ENCODE measurements at places on chromosomes 12 and 14.

GRCh38 chr12:12107678-12108077 lies 36.9 kb downstream of the BCL2L14 start:
- DNase-seq = no peak

GRCh38 chr14:86003998-86004397 lies 474.1 kb downstream of the FLRT2 start:
- DNase-seq = no peak

DNA sequence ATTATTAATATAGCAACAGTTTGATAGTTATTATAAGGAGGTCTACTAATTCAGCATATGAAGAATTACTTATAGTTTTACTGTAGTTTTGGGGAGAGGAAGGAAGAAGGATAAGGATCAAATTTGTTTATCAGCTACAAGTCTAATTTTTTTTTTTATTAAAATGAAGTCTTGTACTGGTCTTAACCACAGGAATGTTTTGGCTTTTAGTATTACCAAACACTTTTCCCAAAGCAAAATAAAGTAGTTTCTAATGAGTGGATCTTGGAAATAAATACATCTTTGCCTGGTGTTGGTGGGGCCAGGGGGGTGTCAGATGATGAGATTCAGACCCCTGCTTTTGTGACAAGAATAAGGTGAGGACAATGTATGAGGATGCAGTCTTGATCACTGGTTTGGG lies 57.2 kb upstream of the ZDHHC17 start:
- DNase-seq = no peak

- DNase-seq = no peak
Measured at GRCh38 chr14:75794615-75795038, 133.6 kb downstream of the TTLL5 start.

GRCh38 chr12:116707751-116708150 lies 30.1 kb downstream of the SPRING1 start:
- DNase-seq = no peak

DNA sequence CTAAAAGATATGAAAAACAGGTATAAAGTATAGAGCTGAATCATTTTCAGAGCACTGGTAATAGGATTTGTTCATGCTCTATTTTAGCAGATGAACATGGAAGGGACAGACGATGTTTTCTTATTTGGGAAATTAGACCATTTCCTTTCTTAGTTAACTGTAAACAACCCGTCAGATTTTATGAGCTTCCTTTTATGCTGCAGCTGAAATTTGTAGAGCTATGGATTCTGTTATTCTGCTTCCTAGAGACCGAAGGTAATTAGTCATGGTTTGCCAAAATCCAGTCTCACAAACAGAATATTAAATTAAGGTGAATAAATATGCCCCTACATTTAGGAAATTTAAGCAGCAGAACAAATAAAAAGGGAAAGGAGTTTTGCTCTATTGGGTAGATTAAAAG lies 180.2 kb upstream of the SYT1 start:
- no peak for DNase-seq

DNA sequence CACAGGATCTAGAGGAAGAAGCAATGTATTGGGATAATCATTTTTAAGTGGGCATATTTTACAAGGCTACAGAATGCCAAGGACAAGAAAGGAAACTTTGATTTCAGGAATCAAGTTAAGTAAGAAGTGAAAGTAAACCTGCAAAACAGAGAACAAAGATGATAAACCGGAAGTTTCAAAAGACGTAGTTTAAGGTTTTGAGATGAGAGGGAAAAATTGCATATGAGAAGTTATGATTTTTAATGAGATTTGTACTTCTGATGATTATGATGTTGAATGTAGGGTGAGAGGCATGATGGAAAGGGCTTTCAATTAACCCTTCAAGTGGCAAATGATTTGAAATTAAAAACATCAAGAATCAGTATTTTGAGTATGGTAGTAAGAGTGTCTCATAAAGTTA lies 134.9 kb downstream of the CAPZA3 start:
- DNase-seq = no peak

GRCh38 chr12:110379631-110380030 lies 23.9 kb downstream of the ANAPC7 start:
- DNase-seq = no peak

DNA sequence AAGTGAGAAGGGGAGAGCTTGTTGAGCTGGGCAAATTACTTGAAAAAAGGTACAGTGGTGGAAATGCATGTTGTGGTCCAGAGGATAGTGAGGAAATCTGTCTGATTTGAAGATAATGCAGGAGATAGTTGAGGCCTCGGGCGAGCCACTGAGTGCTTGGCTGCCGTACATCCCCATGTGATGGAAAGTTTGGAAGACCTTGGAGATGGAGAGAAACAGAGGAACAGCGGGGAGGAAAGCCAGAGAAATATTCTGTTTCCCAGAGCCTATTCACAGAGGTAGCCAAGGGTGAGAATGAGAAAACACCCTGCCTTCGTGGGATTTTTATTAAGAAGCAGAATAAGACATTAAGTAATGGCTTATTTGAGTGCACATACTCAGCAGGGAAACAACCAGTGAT lies 498.2 kb downstream of the BCL11B start:
- DNase-seq = no peak

DNA sequence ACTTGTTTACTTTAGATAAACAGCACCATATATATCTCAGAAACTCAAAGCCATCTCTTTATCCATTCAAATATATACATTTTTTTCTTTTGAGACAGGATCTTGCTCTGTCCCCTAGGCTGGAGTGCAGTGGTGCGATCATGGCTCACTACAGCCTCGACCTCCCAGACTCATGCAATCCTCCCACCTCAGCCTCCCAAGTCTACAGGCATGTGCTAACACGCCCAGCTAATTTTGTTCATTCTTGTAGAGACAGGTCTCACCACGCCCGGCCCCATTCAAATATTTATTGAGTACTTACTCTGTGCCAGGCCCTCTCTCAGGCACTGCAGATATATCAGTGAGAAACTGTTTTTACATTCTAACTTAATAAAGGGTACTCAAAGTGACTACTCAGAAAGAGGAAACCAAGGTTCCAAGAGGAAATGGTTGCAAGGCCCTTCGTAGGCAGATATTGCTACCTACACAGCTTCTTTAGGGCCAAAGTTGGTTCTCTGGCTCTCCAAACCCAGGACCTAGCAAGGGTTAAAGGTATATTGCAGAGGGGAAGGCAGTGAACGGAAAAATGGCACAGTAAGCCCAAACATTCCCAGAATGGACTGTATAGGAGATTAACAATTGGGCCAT lies 2.9 kb downstream of the ATXN3 start:
- no peak for DNase-seq

GRCh38 chr14:95362138-95362494 lies 42.4 kb upstream of the CLMN start:
- DNase-seq = no peak

- DNase-seq = no peak
Measured at GRCh38 chr12:51371295-51371953, 19.8 kb downstream of the GALNT6 start.

GRCh38 chr14:100726550-100727085 lies at the start of gene DLK1:
DLK1 (plus strand) TSS chr14:100726892; CDS start chr14:100727069, 177 bp downstream.
- no peak for DNase-seq

- DNase-seq = no peak
Measured at GRCh38 chr12:128966203-128966810, 113.0 kb downstream of the GLT1D1 start.

- DNase-seq = no peak
Measured at GRCh38 chr14:103628221-103628683, 759 bp upstream of the KLC1 start.

DNA sequence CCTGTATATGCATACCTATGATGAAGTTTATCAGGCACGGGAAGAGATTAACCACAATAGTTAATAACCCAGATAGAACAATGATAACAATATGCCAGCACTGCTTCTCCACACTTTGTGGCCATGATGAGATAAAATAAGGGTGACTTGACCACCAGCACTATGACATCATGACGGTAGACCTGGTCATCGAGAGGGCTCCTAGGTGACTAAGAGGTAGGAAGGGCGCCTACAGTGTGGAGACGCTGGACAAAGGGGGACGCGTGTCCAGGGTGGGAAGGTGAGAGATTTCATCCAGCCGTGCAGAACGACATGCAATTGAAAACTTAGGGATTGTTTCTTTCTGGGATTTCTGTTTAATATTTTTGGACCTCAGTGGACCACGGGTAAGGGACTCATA lies 221.8 kb upstream of the RTL1 start:
- no peak for DNase-seq

DNA sequence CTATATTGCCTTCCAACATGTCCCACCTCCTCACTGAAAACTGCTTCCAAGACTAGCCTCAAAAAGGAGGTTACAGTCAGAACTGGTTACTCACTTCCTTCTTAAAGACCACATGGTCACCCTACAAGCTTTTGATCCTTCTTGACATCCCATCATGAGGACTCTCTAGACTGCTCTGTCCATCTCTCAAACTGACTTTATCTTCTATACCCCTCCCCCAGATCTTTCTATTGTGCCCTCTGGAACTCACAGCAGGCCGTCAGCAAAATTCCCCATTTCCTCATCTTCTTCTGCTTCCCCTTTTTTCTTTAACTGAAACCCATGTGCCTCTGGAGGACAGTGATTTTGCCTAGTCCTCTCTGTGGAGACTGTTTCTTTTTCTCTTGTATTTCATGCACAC lies 18.1 kb upstream of the IGF1 start:
- DNase-seq = no peak

DNA sequence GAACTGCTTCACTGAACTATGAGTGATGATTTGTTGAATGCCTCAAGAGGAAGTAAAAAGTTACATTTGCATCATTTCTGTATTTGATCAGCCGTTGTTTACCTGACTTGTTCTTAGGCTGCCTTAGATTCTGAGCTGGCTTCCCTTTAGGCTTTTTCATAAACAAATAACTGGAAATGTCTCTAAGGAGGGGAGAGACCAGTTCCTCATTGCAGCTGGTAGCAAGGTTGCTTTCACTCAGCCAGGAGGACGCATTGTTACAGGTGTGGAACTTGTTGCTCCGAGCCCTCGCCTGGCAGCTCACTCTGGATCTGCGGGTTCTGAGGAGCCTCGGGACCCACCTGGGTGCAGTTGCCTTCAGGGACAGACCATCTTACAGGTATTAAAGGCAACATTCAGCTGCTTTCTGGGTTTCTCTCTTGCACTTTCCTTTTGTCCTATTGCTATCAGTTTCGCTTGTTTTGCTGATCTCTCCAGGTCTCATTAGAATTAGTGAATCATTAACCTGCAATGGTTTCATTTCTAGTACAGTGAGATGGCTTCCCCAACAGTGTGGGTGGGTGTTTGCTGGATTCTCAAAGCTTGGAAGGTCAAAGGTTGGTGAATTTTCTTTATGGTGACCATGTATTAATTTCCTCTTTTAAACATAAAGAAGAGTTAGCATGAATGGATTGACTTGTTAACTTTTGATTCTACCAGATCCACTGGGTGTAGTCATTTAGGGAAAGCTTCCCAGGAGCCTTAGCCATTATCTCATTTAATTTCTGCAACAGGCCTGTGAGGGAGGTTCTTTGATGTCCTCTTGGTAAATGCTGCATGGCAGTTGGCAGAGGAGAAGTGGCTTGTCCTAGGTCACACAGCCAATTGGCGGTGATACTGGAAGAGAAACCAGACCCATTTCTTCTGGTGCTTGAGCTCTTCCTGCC lies at the start of gene PLEKHG7:
Gene PLEKHG7, plus strand, starts transcription at position 236 of the 926 bp plus-strand sequence. CDS start 3,643 bp downstream, outside the sequence.
- no peak for DNase-seq

DNA sequence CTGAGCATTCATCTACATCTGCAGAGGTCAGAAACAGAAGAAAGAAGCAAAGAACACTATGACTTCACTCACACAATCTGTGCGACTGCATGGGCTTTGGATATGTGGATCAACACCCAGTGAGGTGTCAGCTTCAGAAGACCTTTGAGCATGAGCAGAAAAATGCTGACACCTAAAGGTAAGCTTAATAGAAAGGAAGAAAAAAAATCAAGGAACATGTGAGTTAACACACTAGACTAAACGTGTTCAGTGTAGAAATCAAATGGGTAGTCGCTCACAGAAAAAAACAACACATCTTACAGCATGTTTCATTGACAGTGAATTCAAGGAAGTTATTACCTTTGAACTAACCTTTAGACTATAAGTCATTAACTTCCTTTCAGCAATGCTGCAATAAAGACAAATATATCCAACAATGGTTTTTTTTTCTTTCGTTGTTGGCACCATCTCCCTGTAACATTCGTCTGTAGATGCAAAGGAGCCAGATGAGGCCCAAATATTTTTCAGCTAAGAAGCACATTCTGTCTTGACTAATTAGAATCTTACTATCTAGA lies 30.9 kb downstream of the RTRAF start:
- no peak for DNase-seq

- no peak for DNase-seq
Measured at GRCh38 chr12:111964935-111965334, 48.0 kb downstream of the TMEM116 start.

DNA sequence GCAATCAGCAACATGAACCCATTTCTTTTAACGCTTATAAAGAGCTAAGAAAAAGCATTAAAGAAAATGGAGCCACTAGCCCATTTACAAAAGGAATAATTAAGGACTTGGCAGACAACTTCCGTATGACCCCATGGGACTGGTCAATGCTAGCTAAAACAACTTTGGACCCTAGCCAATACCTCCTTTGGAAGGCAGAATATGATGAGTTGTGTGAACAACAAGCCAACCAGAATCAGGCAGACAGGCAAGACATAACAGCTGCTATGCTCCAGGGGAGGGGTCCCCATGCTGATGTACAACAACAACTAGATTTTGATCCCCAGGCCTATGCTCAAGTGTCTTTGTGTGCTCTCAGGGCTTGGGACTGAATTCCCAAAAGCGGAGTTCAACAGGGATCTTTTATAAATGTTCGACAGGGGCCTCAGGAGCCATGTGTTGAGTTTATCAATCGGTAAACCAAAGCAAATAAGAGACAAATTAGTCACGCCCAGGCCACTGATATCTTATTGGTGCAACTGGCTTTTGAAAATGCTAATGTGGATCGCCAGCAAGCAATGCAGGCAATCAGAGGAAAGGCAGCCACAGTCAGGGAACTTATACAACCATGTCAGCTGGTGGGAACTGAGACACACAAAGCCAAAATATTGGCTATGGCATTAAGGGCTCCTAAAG lies 254.4 kb upstream of the DIO2 start:
- DNase-seq = no peak

DNA sequence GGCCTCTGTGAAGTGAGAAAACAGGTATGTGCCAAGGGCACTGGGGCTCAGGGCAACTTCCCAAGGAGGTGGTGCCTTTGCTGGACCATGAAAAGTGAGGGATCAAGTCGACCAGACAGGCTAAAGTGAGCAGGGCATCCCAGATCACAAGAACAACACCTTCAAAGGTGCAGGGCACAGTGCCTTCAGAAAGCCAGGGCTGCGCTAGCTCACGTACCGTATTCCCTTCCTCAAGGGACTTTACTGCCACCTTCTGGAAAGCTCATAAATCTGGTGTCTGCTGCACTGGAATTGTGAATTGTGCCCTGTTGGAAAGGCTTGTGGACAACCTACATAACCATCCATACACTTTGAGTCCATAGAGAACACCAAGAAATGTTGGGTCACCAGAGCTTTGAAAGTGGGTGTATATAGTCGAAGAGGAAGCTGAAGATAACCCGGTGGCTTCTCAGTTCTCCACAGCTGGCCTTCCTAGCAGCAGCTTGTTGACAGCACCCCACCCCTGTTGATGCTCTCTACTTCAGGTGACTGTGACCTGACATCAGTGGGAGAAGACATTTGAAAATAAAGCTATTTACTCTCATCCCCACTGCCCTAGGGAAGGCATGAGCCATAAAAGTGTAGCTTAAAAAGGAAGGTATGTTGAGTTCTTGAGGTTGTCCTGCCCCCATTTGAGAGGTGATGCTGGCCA lies 24.5 kb downstream of the FIGNL2 start:
- peak; percentile 40 for DNase-seq

GRCh38 chr12:13318231-13319015 lies 121.9 kb downstream of the EMP1 start:
- no peak for DNase-seq
